Urinary bladder (tissue), 4 donors: ENCODE measurements at places on chromosomes 2 and 18.

GRCh38 chr2:17517481-17518211 lies 594 bp downstream of the RAD51AP2 start:
- no peak for DNase-seq

GRCh38 chr2:86492048-86492453 lies 50.9 kb downstream of the KDM3A start:
- no peak for DNase-seq

- no peak for DNase-seq
These were observed 387.3 kb downstream of the GALNT13 start for GRCh38 chr2:154259030-154259429.

- DNase-seq, result no peak
These were observed 63.9 kb upstream of the TUBA3E start for GRCh38 chr2:130261970-130262760.

DNA sequence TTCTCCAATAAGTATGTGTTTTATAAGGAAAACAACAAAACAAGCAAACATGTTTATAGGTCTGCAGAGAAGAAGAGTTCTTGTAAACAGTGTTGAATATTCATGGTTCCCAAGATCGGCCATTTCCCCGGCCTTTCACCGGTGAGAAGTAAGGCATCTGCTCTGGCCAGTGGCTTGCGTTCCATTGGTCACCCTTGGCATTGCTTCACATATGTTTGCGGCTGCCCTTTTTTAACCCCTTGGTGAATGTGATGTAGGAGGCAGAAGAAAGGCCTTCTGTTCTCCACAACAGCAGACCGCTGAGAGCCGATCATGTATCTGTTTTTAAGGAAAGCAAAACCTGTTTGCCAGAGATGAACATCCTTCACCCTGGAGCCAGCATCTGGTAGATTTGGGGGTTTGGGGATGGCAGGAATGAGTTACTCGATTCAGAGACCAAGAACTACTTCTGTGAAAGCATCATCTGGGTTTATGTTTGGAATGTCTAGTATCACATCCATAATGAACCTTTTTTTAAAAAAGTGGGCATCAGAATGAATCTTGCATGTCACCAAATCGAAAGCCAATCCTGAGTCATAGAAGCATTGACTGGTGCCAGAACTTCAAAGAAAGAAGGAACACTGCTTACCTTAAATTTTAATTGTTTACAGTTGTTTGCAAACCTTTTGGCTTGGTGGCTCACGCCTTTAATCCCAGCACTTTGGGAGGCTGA lies 112.3 kb downstream of the AGAP1 start:
- no peak for DNase-seq

- peak; percentile 91 for DNase-seq
These were observed 4.3 kb downstream of the IGFBP5 start for GRCh38 chr2:216690853-216691741.

DNA sequence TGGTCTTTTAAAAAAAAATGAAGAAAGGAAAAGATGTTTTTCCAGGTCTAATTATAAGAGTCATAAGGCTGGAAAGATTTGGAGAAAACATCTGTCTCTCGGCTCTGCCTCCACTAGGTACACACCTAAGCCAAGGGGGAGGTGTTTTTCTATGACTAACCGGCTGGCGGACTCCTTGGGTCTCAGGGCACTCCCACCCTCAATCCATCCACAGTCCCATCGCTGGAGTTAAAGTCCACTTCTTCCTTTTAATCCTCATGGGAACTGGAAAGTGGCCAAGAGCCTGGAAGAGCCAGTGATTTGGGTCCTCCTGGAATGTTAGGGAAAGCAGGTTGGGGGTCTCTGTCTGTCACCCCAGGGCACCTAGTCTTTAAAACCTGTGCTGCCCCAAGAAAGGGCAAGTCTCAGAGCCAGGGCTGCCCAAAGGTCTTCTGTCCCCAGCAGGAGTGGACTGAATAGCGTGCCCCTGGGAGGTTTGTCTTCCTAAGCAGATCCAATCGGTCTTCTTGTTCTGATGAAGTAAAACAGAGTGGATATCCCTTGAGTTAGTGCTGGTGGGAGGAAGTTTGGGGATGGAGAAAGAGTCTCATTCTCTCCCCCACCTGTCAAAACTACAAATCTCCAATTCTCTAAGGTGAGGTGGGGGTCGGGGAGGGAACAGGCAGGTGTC lies 66.4 kb downstream of the MCFD2 start:
- DNase-seq, result no peak

GRCh38 chr18:42229211-42230210 lies 274.5 kb downstream of the PIK3C3 start:
- no peak for DNase-seq
